NAMALWA (cell line): ENCODE measurements at places on chromosomes 2 and 18.

GRCh38 chr2:141778315-141778835 is 352.4 kb downstream of the LRP1B start:
- DNase-seq = no peak

GRCh38 chr2:234164493-234165413 is 114.3 kb downstream of the SPP2 start:
- DNase-seq = peak; percentile 11

DNA sequence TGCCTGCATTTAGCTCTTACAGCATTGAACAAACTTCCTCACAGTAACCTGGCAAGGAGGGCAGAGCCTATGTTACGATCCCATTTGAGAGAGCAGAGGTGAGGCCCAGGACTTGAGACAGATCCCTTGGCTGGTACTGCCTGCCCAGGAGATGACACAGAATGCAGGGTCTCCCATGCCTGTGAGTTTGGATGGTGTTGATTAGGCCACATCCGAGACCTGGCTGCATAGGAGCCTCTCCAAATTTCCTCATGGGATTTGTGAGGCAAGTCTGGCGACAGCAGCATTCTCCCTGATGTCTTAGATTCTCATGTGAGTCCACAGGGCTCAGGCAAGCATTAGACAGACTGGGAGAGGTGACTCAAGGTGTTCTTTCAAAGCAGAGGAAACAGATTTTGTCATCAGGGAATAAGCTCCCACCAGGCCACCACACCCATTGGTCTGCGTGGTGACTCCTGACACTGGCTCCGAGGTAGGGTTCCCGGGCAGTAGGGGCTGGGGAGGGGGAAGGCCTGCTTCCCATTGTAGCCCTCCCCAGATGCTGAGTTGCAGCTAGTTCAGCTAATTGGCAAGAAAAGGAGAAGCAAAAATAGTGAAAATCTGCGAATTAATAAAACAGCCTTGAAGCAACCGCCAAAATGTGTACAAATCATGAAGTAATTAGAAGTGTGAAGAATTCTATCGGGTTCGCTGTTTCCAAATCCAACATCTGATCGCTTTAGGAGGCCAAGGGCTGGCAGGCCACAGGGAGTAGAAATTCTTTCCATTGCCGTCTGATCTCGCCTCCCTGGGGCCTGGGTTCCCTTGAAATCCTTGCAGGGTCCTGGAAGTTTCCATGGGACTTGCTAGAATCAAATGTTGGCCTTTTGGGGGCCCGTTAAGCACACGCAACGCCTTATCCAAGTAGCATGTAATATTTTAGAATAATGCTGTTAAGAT is 68.0 kb downstream of the MAPK4 start:
- no peak for DNase-seq

DNA sequence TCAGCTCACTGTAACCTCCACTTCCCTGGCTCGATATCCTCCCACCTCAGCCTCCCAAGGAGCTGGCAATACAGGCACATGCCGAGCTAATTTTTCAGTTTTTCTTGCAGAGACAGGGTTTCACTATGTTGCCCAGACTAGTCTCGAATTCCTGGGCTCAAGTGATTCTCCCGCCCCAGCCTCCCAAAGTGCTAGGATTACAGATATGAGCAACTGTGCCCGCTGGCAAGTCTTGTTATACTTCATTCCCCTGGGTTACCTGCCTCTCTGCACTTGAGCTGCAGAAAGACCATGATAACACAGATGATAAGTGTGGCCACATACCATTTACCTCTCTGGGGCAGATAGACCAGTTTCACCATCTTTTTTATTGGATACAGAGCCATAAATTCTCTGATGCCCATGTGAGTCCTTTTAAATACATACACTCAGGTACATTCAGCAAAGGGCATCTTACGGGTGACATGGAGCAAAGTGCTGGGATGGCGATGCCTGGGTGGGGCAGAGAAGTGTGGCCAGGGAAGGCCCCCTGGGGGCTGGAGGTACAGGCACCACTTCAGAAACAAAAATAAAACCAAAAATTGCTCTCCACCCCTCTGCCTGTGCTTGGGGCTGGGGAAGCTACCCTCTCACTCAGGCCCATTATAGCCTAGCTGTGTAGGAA is 20.4 kb downstream of the CCT7 start:
- no peak for DNase-seq

- DNase-seq = no peak
Measured at GRCh38 chr2:42223067-42223854, 54.1 kb downstream of the EML4 start.

GRCh38 chr18:70659036-70659925 is 370.4 kb downstream of the SOCS6 start:
- DNase-seq = no peak

GRCh38 chr2:19810637-19811036 is 91.1 kb downstream of the TTC32 start:
- no peak for DNase-seq

DNA sequence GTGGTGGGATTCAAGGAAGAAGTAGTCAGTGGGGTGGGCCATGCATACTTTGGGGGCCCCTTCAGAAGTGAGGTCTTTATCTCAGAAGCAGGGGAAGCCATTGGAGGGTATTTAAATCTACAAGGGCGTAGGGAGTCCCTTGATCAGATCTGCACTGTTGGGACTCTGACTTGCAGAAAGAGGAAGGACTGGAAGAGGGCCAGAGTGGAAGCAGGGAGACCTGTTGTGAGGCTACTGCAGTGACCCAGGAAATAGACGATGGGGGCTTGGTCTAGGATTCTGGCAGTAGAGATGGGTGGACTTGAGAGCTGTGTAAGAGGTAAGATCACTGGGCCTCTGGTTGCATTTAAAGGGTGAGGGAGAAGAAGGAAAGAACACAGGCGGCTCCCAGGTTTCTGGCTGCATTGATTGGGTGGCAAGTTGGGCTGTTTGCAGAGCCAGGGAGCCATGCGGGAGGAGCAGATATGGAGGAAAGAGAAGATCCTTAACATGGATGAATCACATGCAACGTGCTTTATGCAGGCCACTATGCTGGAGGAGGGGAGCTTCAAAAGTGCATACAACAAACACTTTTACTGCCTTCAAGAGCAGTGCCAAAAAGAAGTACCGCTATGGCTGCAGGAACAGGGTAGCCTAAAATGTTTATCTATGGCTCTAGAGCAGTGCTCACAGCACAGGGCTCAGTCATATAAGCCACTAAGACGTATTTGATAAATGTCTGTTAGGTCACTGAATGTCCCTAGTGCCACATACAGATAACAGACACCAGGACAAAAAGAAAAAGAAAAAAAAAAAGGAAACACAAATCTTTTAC is 2.3 kb downstream of the SFXN5 start:
- no peak for DNase-seq

DNA sequence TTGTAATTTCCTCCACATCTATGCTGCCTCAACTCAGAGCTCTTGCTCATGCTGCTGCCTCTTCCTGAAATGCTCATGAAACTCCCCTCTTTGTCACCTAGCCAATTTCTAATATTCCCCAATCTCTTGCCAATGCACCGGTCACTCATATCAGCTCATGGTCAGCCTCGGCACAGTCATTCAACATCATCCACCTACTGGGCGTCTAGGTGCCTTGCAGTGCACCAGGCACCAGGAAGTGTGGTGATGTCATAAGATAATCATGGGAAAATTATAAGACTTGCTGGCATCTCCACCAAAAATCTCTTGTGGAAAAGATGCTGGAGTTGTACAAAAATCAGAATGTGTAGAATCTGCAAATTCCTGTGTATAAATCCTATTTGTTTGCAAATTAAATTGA is 52.6 kb upstream of the RAB27B start:
- DNase-seq = no peak

DNA sequence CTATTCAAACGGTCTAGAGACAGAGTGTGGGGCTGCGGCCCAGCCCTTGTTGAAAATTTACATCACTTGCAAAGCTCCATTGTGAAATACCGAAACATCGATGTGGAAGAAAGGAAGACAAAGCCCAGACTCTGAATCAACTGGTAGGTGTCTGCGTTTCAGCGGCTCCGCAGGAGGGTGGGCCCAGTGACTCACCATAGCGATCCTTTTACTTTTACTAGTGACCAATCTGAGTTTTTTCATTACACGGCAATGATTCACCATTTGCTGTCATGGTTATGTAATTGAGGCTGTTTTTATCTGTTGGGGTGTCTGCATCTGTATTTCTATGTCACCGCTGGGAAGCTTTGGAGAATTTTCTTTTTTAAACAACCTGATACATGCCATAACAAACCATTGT is 66.6 kb upstream of the ODC1 start:
- DNase-seq = no peak

- DNase-seq = peak; percentile 91
Measured at GRCh38 chr2:23925702-23926289, 1.1 kb downstream of the ATAD2B start.

- DNase-seq = no peak
Measured at GRCh38 chr2:11495844-11496681, 30.1 kb upstream of the E2F6 start.

DNA sequence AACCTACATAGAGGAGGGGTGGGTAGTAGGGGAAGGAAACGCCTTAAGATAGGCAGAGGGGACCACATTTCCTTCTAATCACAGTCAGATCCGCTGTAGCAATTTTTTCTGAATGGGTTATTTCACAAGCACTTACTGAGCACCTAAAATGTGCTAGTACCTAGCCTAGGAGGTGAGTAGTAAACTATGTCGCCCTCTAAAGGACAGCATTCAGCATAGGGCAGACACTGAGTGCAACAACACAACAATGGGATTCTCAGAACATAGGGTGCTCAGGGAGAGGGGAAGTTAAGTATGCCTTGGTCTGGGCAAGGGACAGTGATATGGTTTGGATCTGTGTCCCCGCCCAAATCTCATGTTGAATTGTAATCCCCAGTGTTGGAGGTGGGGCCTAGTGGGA is 166.1 kb upstream of the RAB6C start:
- DNase-seq = peak; percentile 11

DNA sequence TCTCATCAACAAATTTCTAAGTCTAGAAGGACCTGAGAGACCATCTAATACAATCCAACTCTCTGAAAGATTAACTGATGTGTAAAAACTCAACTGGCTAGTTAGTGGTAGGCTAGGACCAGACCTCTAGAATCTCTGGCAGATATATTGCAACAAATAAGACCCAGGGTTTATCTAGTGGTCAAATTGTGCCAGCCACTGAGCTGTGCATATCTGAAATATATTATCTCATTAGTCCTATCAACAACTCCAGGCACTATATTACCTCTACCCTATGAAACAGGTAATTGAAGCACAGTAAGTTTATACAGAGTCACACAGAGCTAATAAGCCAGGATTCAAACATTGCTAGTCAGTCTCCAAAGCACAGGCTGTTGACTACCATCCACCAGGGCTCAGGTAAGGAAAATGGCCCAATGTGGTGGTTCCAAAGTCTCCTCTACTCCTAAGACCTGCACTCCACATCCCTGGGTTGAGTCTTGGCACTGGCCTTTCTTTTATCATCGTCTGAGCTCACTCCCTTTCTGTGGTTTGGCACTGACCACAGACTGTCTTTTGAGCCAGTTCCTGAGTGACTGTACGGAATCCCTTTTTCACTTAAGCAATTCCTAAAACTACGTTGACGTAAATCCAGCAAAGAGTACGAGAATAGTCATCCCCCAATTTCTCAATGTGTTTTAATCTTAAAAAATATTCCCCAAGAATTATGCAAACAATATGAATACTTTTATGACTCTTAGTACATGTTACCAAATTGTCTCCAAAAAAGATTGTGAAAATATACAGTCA is 11.9 kb upstream of the PID1 start:
- DNase-seq = no peak

- no peak for DNase-seq
Measured at GRCh38 chr2:56185582-56186046, 1.8 kb downstream of the CCDC85A start.

- no peak for DNase-seq
Measured at GRCh38 chr2:61288070-61288841, 126.3 kb downstream of the C2orf74 start.

DNA sequence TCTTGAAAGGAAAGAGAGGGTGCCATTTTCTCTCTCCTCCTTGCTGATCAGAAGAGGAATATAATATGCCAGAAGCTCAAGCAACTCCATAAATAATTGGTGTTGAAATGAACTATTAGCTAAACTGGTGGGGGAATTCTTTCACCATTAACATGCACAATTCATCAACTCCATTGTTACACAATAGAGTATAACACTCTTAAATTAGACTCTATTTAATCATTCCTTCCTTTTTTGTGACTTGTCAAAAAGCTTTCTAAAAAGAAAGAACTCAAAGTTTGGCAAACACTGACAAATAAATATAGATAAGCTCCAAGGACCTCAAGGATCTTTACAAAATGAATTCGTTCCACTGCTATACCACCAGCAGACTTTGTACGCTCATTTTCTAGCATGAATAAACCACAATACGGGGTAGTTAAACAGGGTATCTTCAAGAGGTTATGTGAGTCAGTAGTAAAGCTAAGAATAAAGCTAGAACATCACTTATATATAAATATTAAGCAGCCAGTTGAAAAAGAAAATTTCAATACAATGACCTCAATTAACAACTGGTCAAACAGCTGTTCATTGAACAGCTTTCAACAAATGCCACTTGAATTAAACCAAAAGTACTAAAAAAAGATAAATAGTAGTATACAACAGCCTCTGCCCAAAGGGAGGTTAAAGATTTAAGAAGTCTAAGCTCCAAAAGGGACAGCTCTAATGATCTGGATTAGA is 6.4 kb downstream of the TRAK2 start:
- no peak for DNase-seq

- peak; percentile 44 for DNase-seq
Measured at GRCh38 chr2:32061973-32062861, 1.1 kb upstream of the SPAST start.

DNA sequence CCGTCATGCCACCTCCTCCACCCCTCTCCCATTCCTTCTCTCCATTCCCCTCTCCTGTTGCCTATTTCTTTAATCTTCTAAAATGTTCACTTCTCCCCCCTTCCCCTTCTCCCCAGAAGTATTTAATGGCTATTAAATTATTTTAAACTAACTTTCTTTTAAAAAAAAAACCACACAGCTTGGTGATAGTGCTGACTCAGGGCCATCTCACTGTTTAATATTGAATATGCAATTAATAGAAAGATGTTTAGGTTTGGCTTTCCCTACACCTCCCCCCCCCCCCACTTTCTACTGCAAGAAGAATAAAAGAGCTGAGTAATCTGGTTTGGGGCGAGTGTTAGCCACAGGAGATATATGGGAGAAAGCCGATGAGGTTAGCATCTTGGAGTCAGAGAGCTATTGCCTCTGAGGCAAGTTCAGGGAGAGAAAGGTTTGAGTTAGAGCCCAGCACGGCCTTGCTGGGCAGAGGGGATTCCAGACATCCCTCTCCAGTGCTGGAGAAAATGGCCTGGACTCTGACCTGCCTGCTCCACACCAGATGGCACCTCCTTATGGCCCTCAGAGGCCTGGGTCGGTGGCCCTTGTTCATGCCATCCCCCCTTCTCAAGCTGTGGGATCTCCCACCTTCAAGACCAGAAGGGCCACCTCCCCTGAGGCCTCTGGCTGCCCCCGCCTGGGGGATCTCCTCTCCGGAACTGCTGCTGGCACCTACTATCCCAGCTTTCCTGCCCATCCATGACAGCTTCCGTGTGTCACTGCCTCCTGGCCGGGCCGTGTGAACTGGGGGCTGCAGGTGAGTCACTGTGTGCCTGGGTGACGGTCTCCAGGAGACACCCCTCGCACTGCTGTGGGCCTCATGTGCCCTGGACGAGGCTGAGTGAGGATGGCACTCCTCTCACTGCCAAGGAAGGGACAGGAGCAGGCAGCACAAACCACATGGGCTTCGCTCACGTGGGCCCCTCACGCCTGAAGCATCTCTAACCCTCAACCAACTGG is 246.9 kb downstream of the CELF4 start:
- DNase-seq = no peak
